ENCODE measurements at places on chromosomes 11 and 22.

DNA sequence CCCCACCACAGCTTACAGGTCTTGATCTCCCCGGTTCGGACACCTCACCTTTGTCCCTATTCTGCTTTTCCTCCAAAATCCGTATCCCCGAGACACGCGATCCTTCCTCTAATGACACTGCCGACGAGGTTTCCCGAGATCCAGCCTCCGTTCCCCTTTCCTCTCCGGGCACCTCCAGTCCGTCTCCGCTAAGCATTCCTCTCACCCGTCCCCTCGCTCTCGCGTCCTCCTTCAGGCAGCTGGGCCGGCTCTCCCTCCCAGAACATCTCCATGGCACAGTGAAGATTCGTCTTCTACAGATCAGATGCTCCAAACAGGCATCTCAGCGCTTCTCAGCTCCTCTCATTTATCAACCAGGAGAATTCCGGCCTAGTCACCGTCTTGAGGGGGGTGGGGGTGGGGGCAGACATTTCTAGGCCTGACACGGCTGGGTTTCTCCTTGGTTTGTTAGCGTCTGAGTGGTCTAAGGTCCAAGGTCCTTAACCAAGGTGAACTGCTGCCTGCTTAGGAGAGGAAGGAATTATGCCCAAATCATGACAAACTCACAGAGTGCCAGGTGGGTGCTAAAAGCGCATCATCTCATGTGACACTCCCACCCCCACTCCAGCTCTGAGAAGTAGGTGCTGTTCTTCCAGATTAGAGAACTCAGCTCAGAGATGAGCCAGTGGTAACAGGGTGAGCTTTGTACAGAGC is at the start of gene SPTBN2:
SPTBN2 (minus strand) TSS at position 524 of the 693 bp plus-strand sequence. CDS start 7,976 bp downstream, outside the sequence.
- no peak for DNase-seq

- no peak for DNase-seq
Measured at GRCh38 chr11:81174646-81175330, 1558.9 kb downstream of the FAM181B start.

DNA sequence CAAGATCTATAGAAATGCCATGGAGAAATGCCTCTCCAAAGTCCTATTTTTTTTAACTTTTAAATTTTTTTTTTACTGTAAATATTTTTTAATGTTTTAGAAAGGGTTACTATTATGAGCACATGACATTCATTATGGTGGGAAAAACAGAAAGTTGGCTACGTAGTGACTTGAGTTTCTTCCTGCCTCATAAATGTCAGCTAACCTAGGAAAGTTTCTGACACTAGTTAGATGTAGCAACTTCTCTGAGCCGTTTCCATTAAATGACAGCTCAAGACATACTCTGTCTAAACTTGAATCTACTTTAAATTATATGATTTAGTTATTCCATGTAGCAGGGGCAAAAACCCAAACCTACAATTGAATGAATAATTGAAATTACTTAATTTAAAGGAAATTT is 18.4 kb upstream of the CTSC start:
- DNase-seq = no peak

GRCh38 chr11:98507208-98507607 is 513.5 kb upstream of the CNTN5 start:
- no peak for DNase-seq

DNA sequence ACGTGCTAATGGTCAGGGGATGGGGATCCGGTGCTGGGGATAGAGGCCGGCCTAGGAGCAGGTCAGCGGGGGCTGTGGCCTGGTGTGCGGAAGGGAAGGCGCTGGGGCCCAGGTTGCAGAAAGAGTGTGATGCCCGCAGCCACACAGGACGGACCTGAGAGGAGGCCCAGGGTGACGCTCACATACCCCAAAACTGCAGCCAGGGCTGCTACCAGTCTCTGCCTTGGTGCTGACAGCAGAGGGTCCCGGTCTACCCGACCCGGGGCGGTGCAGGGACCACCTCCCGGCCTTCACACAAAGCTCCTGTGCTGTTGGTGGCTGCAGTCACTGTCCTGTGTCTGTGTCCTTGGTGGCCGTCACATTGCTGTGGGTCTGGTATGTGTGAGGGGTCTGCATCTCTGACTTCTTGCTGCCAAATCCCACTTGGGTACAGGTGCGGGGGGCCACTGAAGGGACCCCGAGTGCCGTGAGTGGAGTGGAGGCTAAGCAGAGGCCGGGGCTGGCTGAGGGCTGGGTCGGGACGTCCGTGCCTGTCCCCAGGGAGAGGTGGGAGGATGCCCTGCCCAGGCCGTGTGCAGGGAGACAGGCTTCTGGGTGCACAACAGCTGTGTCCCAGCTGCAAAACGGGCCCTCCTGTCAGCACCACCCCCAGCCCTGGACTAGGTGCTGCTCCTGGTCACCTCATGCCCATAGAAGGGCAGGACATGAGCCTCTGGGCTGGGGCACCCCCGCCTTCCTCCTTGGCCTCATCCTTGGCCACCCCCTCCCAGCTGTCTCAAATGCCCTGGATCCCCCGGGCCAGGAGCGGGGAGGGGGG is 1.5 kb downstream of the LSP1 start:
- DNase-seq = no peak

- DNase-seq = no peak
Measured at GRCh38 chr11:68617925-68618809, 66.2 kb upstream of the GAL start.

DNA sequence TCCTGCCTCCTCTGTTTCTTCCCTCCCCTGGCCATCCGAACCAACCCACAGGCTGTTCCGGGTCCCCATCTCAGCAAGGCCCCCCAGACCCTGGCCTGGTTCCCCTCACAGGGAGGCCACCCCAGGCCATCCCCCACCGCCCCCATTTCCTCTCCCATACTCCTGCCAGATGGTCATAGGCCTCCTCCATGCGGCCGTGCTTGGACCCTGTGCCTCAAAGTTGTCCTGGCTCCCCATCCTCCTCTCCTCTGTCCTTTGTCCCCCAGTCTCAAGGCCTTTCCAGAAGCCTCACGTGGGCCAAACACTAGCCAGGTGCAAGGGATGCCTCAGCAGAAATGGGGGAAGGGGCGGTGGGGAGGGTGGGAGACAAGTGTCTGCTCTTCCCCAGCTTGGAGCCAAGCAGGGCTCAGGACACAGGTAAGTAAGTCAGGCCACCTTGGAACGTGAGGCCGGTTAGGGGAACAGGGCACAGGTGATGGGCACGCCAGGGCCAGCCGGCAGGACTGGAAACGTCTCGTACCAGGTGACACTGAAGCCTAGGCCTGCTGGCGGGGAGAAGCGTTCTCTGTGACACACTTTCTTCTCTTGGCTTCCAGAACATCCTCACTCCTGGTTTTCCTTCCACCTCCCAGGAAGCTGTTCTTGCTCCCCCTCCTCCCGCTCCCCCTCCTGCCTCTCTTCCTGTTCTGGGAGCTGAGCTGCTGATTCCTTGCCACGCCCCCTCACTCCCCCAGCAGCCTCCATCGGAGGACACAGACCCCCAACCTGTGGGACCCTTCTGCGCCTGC is 31.5 kb upstream of the SLC22A12 start:
- no peak for DNase-seq

DNA sequence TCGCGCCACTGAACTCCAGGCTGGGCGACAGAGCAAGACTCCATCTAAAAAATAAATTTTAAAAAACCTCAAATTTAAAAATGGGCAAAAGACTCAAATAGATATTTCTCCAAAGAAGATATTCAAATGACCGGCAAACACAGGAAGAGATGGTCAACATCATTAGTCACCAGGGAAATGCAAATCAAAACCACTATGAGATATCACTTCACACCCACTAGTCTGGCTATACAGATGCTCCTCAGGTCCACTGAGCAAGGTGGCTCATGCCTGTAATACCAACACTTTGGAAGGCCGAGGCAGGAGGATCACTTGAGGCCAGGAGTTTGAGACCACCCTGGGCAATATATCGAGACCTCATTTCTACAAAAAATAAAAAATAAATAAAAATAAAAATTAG is 43.3 kb upstream of the SLC35C1 start:
- no peak for DNase-seq

GRCh38 chr22:50250555-50251476 is at the start of gene HDAC10:
Gene HDAC10 (minus strand): TSS chr22:50251265. CDS start chr22:50251032, 233 bp downstream.
- DNase-seq = peak; percentile 50

- no peak for DNase-seq
Measured at GRCh38 chr11:122422682-122423081, 232.8 kb upstream of the UBASH3B start.

DNA sequence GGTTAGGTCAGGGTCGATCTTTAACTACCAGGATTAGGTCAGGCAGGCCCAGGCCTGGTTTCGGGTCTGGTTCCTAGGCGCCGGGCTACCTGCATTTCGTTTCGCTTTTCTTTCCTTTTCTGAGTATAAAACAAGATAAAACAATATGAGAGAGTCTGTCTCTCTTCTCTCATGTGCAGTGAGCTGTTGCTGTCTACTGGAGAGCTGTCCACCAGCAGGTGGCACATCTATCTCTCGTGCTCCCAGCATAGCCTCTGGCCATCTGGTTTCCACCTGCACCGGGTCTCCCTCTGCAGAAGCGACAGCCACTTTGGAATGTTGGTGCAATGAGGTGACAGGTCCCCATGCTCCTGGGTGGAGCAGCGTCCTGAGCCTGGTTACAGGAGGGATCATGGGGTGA is 27.6 kb downstream of the RIBC2 start:
- DNase-seq = no peak

DNA sequence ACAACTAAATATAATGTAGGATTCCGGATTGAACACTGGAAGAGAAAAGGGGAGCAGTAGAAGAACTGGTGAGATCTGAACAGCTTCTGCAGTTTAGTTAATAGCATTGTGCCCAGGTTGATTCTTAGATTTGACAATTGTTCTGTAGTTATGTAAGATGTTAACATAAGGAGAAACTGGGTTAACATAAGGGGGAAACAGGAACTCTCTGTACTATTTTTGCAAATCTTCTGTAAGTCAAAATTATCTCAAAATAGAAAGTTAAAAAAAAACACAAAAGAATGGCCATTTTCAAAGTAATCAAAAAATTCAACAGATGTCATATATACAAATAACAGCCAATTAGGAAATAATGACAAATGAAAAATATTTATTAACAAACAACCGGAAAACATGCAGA is 18.7 kb upstream of the LRP5 start:
- DNase-seq = no peak

DNA sequence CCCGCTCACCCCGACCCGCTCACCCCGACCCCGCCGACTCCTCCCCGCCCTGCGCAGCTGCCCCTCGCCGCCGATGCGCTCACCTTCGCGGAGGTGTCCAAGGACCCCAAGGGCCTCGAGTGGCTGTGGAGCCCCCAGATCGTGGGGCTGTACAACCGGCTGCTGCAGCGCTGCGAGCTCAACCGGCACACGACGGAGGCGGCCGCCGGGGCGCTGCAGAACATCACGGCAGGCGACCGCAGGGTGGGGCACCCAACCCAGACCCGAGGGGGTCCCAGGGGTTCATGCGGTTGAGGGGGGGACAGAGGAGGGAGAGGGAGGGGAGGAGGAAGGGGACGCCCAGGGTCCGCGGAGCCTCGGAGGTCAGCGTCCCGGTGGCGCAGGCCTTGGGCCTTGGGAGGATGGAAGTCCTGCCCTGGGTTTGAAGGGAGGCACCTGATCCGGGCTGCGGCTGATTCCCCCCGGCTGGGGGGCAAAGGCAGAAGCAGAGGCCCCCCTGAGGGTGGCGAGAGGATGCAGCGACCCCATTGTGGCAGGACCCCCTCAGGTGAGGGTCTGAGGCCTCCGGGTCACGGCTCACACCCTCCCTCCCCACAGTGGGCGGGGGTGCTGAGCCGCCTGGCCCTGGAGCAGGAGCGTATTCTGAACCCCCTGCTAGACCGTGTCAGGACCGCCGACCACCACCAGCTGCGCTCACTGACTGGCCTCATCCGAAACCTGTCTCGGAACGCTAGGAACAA is 9.2 kb downstream of the PKP3 start:
- DNase-seq = no peak

DNA sequence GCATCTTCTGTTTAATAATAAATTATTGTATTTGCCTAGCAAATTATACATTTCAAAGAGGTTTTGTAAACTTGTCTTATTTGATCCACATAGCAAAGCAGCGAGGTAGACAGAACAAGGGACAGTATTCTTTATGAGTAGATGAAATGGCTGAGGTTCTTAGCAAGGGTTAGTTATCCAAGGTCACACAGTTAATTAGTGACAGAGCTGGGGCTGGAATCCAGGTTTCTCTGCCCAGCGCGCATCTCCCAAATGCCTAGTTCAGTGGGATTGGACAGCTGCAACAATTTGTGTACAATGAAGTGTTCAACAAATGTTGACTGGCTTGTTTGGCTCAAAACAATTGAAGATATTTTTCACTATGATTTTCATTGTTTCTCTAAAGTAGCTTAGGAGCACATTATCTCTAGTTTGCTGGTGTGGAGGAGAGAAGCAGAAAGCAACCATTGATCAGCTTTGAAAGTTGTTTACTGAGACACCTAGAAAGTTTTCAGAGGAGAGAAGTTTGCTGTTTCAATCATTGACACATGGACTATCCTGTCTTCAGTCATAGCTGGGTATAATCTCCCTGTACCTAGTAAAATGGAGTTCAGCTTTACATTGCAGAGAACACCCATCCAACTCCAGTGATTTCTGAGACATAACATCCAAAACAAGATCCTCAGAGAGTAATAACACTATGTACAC is 270.6 kb downstream of the FAT3 start:
- DNase-seq = no peak

DNA sequence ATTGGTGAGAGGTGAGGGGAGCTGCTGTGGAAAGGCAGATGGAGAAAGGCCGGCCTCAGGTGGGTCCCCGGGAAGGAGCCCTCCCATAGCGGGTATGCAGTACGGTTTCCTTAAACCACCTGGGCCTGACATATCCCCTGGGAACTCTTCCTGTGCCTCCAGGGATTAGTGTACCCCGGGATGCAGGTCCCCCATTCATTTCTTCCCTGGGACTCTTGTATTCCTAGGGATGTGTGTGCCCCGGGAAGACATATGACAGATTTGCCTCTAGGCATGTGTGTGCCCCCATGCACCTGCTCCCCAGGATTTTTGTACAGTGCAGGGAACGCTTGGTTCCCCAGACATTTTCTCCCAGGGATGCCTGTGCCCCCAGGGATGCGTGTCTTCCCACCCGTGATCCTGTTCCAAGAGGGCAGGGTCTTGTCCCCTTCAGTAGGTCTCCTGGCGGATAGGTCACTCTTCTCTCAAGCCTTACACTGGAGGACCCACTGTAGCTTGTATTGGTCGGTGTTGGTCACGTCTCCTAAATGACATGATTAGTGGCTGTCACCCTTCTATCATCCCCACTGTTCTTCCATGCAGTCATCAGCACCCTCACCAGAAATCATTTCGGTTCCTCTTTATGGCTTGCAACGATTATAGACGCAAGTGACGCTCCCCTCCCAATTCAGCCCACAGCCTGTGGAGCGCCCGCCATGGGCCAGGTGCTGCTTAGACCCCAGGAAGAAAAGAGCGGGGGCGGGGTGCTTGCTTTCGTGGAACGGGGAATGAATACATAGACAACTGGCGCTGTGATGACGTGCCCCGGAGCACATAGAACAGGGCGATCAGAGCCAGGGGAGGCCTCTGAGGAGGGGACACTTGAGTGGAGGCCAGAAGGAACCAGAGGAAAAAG is 1.3 kb downstream of the PARVB start:
- DNase-seq = no peak

DNA sequence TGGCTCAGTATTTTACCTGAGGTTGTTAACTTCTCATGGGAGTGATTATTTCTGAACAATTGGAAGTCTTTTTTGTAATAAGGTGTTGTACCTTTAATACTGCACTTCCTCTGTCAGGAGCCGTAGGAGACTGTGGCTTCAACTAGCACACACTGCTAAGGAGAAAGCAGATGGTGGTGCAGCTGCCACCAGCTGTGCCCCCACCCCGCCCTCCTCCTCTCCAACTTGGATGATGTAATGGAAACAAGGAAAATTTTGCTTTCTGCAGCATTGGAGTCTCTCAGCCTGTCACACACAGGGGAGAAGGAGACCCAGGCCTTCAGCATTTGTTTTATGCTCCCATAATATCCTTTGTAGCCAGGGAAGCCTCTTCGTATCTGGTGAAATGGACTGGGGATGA is 91.2 kb downstream of the TEAD1 start:
- DNase-seq = no peak
